ENCODE measurements at places on chromosomes 7 and 10.

- DNase-seq, result no peak
Observed at GRCh38 chr10:58579011-58579655, 66.5 kb downstream of the BICC1 start.

- no peak for DNase-seq
Observed at GRCh38 chr10:70616761-70617160, 14.2 kb upstream of the PRF1 start.

DNA sequence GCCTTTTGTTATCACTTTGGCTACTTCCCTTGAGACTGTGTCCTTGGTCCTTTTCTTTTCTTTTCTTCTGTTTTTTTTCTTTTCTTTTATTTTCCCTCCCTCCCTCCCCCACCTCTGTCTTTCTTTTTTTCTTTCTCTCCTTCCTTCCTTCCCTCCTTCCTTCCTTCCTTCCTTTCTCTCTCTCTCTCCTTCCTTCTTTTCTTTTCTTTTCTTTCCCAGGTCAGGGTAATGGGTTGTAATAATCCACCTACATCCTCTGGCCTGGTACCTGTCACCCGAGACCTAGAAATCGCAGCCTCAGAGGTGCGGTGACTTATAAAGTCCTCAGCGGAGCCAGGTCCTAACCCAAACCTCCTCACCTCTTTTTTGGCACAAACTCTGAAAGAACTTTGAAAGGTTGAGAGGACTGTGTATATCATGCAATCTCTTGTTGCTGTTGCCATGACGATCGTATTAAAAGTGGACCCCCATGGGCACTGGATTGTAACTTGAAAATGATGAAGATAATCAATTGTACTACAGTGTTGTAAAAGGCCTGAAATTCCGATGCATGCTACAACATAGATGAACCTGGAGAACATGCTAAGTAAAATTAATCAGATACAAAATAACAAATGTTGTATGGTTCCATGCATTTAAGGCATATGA is 140.7 kb upstream of the AGK start:
- no peak for DNase-seq

GRCh38 chr10:60666221-60666620 is 112.1 kb upstream of the CDK1 start:
- DNase-seq, result no peak

DNA sequence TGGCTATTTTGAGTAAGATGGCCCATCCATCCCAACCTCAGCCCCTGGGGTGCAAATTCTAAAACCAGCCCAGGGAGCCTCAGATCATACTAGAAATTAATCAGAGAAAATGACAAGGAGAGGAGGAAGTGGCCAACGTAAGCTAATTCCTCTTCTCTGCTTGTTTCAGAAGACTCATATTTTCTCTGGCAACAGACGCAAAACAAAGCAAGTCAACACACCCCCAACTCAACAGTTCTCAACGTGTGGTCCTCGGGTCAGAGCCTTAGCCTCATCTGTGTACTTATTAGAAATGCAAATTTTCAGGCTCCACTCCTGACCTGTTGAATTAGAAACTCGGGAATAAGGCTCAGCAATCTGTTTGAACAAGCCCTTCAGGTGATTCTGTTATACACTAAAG is 413.9 kb upstream of the AUTS2 start:
- DNase-seq, result no peak

- no peak for DNase-seq
Observed at GRCh38 chr7:47588704-47589225, 6.9 kb upstream of the TNS3 start.

DNA sequence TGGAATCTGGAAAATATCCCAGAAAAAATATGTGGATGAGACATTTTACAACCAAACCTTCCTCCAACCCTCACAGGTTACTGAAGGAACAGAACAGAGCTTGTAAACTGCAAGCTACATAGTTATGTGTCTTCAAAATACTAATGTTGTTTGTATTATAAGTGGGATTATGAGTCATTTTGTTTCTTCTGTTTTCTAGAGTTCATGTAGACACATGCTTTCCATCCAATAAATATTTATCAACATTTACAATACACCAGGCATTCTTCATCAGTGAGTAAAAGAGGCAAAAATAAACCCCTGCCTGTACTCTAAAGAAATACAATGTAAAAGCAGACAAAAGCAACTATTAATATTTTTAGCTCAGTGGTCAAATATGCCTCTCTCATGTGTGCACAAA is 38.0 kb upstream of the TES start:
- no peak for DNase-seq

DNA sequence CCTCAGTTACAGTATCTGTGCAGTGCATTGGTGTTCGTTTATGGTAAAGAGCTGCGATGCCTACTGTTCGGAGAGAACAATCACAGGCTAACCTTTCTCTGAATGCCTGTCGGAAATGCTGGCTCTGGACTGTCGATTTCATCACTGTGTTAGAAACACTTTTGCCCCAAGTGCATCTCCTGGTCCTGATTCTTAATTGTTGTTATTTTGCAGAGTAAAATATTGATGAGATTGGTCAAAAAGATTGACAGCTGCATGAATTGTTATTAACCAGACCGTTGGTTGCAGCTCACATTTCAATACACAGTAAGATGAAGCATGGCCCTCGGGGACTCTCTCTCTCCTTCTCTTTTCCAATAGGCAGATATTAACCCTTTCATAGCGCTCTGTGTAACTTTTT is 557.4 kb upstream of the ADARB2 start:
- DNase-seq, result no peak

- no peak for DNase-seq
Observed at GRCh38 chr7:360454-361100, 70.6 kb downstream of the FOXL3 start.

DNA sequence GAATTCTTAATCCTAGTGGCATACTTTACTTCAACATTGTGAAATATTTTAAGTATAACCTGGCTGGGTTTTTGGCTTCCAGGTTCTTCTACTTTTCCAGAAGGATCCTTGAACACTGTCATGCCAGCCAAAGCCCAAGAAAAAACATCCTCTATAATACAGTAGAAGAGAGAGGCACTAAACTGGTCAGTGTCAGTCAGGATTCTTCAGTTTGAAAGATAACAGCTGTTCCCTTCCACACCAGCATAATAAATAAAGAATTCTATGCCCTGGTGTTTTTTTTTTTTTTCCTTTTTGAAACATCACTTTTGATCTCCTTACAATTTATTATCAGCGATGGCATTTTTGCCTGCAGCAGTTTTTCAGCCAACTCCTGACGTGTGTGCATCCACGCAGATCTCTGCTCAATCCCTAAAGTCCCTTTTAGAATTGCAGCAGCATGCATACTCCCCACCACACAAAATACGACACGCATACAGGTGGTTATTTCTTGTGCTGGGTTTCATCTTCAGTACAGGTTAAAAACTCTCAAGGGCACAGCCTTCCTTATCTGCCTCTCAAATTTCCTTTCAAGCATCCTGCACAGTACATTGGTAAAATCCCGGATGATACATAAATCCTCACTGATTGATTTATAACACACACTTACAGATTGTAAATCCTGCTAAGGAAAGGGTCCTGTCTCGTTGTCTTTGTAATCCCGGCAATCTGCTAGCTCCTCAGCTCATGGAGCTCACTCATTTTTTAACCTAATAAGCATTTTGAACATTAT is 100.2 kb downstream of the TPK1 start:
- no peak for DNase-seq

DNA sequence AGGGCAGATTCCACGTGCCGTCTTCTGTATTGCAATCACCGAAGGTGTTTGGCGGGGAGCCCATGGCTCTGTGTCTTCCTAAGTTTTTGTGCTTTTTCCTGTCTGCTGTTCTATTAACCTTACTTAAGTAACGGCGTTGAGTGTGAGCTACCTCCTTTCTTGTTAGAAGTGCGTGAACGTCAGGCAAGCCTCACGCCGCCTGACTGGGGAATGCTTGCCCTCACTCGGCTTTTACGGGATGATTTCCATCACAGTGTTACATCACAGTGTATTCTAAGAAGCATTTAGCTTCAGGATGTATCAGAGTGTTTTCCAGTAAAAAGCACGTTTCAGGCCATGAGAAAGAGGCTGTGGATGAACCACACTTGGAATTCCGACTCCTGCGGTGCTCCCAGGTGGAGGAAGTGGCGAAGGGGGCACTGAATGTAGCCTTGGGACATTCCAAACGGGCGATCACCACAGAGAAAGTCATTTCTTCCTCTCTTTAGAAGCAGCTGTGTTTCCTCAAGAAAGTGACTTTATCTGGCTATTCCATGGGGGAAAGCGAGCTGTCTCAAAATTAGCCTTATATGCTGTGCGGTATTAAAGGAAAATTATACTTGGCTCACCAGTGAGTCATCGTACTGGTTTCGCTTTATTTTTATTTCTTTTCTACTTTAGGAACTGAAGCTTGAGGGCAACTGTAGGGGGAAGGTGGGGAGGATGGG is 290.7 kb downstream of the KLF6 start:
- no peak for DNase-seq

DNA sequence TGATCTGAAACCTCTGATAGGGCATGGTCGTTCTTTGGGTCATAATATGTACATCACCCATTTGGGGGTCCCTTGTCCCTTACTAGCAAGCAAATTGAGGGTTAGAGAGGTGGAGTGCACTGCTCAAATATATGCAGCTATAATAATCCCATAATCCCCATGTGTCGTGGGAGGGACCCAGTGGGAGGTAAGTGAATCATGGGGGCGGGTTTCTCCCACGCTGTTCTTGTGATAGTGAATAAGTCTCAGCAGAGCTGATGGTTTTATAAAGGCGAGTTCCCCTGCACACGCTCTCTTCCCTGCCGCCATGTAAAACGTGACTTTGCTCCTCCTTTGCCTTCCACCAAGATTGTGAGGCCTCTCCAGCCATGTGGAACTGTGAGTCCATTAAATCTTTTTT is 262.7 kb downstream of the BMPER start:
- DNase-seq, result no peak

DNA sequence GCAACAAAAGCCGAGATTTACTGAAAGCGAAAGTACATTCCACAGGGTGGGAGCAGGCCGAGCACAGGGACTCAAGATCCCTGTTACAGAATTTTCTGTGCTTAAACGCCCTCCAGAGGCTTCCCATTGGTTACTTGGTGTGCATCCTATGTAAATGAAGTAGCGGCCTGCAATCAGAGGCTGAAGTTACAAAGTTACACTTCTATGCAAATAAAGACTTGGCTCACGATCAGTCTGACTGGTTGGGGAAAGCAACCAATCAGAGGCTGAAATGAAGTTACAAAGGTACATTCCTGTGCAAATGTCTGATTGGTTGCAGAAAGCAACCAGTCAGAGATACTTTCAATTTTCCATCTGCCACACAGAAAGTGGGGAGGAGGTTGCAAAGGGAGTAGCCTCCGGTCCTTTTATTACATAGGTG is 4.1 kb downstream of the ACBD7 start:
- DNase-seq, result peak; percentile 83

DNA sequence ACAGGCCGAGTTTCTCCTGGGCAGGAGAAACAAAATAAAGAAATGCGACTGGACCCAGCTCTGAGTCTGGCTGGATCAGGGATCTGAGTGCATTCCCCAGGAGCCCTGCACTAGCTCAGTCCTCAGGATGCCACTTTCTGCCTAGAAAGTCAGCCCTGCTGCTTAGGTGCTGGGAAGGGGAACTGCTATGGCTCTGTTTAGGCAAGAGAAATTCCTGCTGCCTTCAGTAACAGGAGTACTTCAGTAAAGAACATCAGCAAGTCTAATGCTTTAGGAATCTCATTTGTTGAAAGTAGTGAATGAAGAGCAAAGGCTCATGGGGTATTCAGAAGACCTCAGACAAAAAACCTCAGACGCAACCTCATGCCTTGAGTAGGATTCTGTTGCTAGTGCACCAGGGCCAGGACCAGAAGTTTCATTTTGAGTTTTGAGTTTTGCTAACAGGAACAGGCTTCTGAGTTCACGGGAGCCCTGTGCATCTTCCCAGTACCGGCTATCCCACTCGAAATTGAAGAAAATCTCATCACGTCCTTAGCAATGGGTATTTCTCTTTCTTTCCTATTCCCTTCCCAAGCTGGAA is 170.8 kb upstream of the CDCA7L start:
- no peak for DNase-seq

DNA sequence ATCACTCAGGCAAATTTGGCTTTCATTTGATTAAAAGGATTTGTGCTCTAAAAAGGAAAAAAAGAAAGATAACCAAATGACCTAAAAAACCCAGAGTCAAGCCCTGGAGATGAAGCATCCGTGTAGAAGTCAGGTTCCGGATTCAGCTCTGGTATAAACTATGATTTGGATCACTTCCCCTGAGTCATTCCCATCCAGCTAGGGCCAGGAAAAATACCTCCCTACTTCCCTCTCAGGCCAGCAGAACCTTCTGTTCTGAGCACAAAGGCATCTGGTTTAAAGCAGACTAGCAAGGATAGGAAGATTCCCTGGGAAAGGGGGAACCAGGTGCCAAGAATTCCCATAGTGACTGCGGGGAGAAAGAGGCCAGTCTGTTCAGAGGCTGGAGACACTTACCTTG is 25.7 kb upstream of the NDST2 start:
- no peak for DNase-seq

GRCh38 chr7:115229401-115230105 is 307.7 kb downstream of the MDFIC start:
- DNase-seq, result no peak

- DNase-seq, result no peak
Observed at GRCh38 chr10:17965649-17966235, 14.0 kb downstream of the SLC39A12 start.

DNA sequence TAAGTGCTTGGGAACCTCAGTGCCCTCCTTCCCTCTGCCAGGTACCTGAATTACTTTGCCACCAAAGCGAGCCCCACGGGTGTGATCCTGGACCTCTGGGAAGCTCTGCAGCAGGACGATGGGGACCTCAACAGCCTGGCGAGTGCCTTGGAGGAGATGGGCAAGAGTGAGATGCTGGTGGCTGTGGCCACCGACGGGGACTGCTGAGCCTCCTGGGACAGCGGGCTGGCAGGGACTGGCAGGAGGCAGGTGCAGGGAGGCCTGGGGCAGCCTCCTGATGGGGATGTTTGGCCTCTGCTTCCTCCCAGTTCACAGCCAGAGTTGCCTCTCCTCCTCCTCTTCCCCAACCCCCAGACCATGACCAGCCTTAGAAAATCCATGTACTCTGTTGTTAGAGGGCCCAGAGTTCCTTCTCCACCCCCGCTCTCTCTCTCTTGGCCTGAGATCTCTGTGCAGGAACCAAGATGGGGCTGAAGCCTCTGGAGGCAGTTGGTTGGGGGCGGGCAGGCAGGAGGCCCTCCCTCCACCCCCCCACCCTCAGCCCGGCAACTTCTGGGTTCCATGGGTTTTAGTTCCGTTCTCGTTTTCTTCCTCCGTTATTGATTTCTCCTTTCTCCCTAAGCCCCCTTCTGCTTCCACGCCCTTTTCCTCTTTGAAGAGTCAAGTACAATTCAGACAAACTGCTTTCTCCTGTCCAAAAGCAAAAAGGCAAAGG is 19.8 kb upstream of the SLC29A3 start:
- DNase-seq, result no peak
